ENCODE measurements at places on chromosomes 2 and 18.
A peak's percentile ranks its signal among the peaks of the same experiment; 100 is the strongest.

DNA sequence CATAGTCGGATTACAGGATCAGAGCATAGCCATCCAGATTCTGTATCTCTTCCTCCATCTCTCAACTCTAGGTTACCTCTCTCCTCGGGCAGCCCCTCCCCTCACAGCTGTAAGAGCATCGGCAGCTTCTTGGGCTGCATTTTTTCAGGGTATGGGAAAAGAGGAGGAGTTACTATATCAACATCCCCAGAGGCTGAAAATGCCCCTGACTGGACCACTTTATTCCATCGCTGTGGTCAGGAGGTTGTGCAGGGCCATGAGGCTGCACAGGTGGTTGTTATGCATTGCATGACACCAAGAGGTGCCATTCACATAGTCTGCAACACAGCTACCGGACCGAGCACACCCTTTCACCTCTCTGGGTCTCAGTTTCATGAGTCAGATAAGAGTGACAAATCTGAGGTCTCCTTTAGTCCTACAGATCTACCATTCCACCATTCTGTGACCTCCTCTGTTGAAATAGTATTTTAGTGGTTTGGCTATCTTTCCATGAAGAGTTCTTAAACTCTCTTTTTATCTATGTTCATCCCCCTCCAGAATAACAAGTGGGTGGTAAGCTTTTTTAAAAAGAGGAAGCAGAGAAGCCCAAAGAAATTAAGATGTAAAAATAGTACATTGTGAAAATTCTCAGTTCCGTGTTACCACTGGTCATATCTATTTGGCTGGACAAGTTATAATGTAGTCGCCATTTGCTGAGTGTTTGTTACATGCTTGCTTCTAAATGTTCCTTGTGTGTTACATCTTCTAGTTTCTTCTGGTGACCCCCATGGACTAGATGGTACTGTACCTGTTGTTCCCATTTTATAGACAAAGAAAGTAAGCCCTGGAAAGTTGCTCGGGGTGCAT lies 56.6 kb upstream of the SLC1A4 start:
- no peak for DNase-seq

GRCh38 chr2:43041173-43041591 lies 185.2 kb downstream of the ZFP36L2 start:
- no peak for DNase-seq

DNA sequence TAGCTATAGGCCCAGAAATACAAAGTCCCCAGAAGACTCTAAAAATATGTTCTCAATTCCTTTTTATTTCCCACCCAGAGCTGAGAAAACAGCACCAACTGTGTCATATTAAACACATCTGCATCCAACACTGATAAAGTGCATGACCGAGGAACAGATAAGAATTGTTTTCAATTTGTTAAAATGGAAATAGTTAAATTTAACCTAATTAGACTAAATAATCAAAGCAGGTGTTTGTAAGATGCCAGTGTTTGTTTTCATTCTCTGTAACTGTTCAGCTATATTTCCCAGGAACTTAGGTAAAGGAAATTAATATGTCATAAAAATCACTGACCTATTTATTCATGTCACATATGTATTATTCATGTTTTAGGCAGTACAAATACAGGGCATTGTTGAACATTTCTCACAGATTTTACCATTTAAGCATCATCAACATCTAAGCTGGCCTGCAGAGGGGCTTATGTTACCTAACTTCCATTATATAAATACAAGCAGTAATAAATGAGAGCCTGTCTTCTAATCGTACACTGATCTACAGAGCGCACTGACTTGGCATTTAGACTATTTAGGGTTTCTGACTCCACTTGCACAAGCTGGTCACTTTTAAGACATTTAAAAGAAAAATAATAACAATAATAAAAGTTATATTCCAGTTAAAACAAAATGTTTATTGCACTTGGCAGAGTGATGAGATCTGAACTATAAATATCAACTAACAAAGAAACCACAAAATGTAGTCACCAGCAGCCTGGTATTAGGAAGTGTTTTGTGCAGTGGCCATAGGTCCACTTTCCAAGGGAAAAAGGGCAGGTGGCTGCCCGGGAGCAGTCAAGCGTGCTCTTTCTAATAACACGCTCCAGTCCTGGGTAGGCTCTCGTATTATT lies 86.6 kb upstream of the ZFP36L2 start:
- no peak for DNase-seq

GRCh38 chr18:60982329-60982695 lies 350.9 kb upstream of the CDH20 start:
- peak; percentile 15 for DNase-seq

- no peak for DNase-seq
Observed at GRCh38 chr2:81481994-81482368, 1177.4 kb upstream of the LRRTM1 start.

DNA sequence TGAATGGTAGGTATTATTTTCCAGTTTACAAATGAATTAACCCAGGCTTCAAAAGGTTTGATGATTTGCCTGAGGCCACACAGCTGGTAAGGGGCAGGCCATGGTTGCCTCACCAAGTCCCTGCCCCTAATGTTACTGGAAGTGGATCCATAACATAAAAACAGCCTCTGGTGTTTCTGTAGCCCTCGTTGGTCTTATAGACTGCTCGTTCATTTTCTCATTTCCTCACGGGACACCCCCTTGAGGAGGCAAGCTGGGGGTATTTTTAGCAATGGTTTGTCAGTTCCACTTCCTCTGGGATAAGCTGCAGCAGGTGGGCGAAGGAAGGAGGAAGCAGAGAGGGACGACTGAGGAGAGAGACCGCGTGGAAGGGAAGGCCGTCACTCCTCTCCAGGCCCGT lies 32.9 kb upstream of the NDUFV2 start:
- DNase-seq, result no peak

DNA sequence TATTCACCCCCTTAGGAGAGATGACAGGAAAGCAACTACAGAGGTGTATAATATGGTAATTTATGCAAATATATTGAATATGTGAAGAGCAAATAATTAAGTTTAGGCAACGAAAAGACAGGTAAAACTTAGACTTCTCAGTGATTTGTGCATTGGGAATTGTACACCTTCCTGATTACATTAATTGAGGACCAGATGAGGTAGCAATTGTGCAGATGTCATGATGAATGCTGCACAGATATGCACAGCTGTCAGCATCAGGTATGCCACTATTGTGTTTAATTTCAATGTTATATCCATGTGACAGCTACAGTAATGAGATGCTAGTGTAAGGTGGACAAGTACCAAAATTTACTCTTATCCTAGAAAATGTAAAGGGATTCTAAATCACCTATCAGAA lies 267.2 kb upstream of the FSIP2 start:
- DNase-seq, result peak; percentile 44

DNA sequence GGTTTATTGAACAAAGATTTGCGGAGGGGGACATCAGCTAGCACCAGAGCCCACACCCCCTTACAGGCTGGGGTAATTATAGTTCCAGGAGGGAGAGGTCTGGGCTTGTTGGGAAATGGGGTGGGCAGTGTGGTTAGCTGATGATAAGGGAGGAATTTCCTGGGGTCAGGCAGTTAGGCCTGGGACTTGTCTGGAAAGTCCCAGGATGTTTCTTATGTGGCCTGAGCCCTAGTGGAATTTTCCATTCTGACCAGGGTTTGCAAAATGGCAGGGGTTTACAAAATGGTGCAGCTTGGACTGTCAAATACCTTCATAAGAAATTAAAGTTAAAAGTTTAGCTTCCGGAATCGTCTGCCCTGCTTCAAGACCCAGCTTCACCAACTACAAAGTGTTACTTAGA lies 199.1 kb downstream of the FBXO15 start:
- no peak for DNase-seq

DNA sequence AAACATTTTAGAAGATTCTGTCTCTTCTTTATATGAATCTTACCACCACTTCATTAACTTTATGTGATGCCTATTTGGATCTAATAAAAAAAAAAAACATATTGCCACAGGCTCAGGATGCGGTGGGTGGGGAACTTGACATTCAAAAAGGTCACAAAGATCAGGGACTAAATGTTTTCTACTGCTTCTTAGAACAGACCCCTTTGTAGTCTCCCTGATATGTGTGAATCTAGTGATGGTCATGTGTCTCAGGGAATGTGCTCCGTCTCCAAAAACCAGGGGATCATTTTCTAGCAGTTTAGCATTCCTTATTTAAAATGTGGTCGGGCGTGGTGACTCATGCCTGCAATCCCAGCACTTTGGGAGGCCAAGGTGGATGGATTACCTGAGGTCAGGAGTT lies 807.8 kb upstream of the CHAC2 start:
- no peak for DNase-seq

DNA sequence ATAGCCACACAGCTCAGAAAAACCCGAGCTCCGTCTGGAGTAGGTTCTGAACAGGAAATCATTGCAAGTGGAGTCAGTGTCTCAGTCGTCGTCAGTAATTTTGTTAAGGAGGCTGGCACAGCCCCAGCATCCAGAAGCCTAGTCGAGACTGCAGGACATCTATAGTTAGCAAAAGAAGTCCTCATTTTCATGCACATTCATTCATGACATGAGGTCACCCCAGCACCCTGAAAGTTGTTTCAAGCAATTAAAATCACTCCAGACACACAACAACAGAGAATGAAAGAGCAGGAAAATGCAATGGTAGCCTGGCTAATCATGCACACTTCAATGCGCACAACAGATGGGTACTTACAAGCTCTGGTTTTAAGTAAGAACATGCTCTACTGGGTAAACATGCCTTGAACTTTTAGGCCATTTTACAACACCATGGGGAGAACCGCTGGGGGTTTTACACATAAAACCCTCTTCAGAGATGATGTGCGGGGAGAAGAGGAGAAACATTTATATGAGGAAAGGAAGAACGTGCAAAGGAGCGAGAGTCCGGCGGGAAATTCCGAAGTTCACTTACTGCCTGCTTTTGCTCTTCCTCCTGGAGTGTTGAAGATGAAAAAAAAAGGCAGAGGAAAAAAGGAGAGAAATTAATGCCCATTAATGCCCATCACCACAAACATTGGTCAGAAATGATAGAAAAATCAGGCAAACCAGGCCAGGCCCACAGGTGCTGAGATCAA lies 77.4 kb upstream of the DNMT3A start:
- DNase-seq, result peak; percentile 67

GRCh38 chr2:218798767-218799504 lies 17.0 kb downstream of the CYP27A1 start:
- DNase-seq, result no peak

DNA sequence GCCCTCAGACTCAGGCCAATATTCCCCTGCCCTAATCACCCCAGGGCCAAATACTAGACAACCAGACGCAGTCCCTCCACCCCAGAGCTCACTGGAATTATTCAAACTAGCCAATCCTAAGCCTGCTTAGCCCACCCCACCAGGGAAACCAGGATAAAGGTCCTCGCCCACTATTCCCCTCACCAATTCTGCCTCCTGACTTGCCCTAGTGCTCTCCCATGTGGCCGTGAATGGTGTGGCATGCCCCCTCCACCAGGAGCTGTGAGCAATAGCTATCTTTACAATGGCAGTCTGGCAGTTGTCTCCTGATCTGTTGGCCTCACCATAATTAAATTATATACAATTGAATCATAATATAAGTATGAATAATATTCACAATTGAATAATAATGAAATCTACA lies 42.3 kb downstream of the FAM124B start:
- no peak for DNase-seq

DNA sequence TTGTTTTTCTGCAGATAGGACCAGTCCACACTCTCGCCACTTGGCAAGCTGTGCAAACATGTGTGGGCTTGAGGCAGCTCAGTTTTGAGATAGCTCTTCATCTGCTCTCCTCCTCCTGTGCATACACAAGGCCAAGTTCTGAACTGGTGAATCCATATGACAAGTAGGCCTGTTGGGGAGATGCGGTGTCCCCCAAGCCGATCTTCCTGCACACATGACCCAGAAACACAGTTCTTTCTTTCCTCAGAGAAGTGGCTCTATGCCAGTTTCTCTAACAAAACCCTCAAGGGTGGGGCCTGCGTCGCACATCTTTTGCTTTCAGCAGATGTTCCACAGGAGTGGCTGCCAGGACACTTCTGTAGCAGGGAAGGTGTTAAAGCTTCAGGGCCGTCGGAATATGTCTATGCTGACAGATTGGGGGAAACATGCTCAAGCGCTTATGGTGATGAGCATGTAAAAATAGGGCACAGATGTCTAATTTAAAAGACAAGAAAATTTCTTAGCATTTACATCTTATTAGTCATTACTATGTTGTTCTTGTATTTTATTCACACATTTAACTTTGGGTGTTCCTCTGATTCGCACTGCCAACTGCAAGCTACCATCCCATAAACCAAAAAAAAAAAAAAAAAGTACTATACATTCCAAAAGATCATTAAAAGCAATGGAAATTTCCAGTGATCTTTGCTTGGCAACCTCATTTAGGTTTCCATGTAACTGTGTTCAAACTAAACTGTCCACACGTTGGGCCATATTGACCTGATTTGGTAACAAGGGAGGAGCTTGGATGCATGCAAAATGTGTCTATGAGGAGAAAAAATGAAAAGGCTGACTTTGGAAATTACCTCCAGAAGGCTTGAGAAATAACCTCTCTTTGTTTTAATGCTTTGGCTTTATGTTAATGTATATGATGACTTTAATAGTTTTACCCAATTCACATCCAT lies 1055.5 kb upstream of the KLHL29 start:
- DNase-seq, result peak; percentile 98

GRCh38 chr2:196191541-196191940 lies 20.2 kb upstream of the STK17B start:
- DNase-seq, result no peak

DNA sequence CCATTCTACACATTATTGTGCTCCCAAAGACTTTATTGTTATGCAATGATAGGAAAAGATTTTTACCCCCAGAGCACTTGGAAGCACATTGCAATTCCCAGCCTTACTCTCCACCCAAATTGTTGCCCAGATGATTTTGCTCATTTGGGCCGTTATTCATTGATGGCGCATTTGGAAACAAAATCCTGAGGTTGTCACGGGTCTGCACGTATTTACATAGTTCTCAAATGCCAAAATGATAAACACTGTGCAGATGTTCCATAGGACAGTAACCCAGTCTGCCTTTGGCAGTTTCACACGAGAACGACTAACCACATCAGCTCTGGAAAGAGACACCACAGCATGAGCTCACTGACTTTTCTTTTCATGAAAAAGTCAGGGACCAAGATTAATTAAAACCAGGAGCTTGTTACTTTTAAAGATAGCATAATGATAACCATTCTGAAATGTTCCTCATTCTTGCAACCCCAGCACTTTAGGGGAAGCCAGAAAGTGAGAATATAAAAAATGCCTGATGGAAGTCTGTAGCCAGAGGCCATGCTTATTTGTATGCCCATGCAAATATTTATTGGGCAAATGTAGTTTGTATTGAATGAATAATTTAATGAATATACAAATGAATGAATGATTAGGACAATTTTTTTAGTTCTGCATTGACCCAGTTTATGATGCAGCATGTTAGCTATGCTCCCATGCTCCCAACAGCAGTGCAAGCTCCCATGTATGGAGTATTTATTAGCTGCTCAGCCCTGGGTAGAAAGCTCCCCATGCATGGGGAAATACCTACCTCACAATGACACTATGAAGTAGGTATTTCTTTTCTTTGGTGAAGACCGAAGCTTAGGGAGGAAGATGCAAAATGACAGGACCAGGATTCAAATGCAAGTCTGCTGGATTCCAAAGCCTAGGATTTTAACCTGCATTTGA lies 84.6 kb downstream of the MAIP1 start:
- DNase-seq, result peak; percentile 4

- no peak for DNase-seq
Observed at GRCh38 chr2:64260093-64260803, 116.0 kb upstream of the PELI1 start.
